ENCODE measurements at places on chromosomes 2 and 18. TPM values are rescaled to one million over a fixed set of nuclear protein-coding genes. Genes with fewer than 3 reads are reported as not detected.

AGFG1 gene
- total RNA-seq: 120 TPM

MLPH gene
- 270 TPM for total RNA-seq

TMEM87B gene
- 16.2 TPM for total RNA-seq

ACVR1C gene
- total RNA-seq: not detected

UGT1A9 gene
- 4.9 TPM for total RNA-seq

C2orf78 gene
- not detected for total RNA-seq

G6PC2 gene
- not detected for total RNA-seq

VWC2L gene
- not detected for total RNA-seq

CACNB4 gene
- total RNA-seq: 0.15 TPM

PASK gene
- total RNA-seq: 7.5 TPM

LRRC30 gene
- not detected for total RNA-seq

SRD5A2 gene
- total RNA-seq: 0.06 TPM

TWIST2 gene
- total RNA-seq: 8.2 TPM

DSG1 gene
- not detected for total RNA-seq

CDH7 gene
- total RNA-seq: not detected

DLX2 gene
- 0.66 TPM for total RNA-seq
